T-helper 2 cell treated with Interferon-gamma antibody and Interleukin-4, amounts not matched to agents 5 μg/mL and 100 μg/mL, for 36 hours (primary cell): ENCODE measurements at places on chromosomes 5 and 9.

DNA sequence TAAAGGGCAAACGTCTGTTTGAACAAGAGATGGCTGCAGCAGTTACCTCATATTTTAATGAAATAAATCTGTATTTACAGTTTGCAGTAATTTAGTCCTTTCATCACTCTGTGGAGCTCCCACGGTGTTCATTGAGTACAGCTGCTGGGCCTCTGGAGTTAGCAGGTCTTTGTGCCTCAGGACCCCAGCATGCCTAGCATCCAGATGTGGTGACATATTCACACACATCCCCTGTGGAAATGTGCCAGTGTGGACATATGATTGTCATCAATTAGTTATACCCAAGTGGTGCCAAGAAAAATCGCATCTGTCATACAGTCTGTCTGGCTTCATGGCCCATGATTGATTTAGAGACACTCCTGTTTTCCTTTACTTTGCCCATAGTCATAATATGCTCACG is 77.3 kb downstream of the NNT start:
- no peak for DNase-seq
- peaks cover 6% of the 10 kb centered on the region for H3K4me1 ChIP-seq
- peaks cover 35% of the 10 kb centered on the region for H3K36me3 ChIP-seq
- no peaks in the 10 kb centered on the region for H3K27me3 ChIP-seq
- no peak overlapping the region for H3K4me3 ChIP-seq

- no peak for DNase-seq
- H3K36me3 ChIP-seq: no peaks in the 10 kb centered on the region
- H3K27me3 ChIP-seq: no peaks in the 10 kb centered on the region
- no peaks in the 10 kb centered on the region for H3K4me1 ChIP-seq
These were observed 360.5 kb downstream of the IRX2 start for GRCh38 chr5:2391021-2391420.

DNA sequence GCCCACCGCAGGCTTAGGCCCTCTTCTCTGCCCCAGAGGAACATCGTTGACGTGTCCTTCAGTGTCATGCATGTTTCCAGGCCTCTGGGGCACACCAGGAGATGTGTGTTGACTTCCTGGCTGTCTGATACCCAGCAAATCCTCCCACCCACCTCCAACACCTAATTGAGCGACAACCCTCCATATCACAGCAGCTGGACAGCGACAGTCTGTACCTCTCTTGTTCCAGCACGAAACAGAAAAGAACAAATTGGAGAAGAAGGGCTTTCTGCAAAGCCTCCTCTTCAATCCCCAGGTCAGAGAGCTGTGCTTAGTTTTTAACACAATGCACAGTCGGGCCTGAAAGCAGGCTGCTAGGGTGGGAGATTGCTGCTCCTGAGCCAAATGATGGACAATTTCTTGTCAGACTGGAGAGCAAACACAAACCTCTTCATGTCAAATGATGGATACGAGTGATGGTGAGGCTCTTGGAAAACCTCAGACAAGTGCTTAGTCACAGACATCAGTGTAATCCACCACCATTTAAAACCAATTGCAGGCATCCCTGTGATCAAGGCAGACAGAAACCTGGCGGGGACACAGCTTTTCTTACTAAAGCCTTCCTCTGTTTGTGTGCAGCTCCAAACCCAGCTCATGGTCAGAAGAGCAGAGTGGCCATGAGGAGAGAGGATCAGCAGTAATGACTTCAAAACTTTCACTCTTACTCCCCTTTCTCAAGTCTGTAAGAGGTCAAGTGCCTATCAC is 110.6 kb downstream of the EBF1 start:
- no peak overlapping the region for H3K27ac ChIP-seq
- H3K4me3 ChIP-seq: no peak overlapping the region
- no peak for DNase-seq
- H3K27me3 ChIP-seq: peaks cover 5% of the 10 kb centered on the region

DNA sequence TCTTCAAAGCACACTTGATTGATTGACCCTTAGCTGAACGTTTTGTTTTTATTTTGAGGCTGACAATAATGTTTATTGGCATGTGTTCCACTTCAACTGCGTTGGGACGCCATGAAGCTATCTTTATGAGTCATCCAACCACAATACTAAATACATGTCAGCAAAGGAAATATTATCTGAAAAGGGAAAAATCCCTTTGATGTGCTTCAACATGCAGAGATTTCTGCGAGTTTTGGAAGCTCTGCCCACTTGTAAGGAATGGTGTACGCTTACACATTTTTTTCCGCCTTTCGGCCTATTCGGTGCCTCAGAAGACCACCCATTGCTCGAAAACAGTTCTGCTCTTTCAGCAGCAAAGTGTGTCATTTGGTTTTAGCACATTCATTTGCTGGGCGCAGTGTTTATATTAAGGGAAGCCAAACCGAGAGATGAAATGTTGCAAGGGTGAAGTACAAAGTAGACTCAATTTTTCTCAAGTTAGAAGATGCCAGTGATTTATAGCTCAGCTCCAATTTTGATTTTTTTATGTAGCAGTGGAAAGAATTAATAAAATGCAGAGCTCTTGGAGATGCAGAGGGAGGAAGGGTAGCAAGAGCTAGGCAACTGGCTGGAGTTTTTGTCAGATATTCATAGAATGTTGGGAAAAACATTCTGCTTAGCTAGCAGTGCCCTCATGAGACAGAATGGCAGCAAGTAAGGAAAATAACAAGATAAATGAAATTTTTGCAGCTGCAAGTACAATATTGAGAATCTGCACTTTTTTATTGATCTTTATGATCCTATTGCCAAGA is 68.9 kb downstream of the PRDM6 start:
- H3K27ac ChIP-seq: no peak overlapping the region
- H3K27me3 ChIP-seq: peaks cover 13% of the 10 kb centered on the region
- no peaks in the 10 kb centered on the region for H3K36me3 ChIP-seq
- DNase-seq: no peak
- H3K4me1 ChIP-seq: no peaks in the 10 kb centered on the region

DNA sequence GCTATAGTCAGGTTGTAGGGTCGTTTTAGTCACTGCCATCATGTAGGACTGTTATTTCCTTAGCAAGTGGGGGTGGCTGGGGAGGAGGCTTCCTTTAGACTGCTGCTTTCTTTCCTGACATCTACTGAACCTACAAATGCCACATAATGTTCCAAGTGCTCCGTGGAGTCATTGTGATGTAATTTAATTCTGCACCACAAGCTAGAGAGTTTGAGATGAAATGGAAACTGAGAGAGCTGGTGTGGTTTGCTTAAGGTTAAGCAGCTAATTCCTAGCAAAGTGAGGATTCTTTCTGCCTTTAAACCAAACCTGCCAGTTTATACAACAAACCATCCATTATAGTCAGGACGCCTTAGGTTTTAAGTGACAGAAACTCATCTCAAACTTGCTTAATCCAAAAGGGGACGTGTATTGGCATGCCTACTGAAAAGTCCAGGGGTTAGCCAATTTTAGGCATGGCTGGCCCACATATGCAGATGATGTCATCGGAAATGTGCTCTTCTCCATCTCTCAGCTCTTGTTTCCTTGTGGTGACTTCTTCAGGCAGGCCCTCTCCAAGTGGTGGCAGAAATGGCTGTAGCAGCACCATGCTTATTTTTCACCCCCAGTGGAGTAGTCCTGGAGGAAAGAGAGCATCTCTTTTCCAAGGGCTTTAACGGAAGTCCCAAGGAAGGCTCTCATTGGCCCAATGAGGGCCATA is 30.5 kb downstream of the ZNF618 start:
- DNase-seq: no peak
- no peaks in the 10 kb centered on the region for H3K4me1 ChIP-seq
- no peak overlapping the region for H3K4me3 ChIP-seq
- no peaks in the 10 kb centered on the region for H3K36me3 ChIP-seq
- peaks cover 15% of the 10 kb centered on the region for H3K27me3 ChIP-seq

DNA sequence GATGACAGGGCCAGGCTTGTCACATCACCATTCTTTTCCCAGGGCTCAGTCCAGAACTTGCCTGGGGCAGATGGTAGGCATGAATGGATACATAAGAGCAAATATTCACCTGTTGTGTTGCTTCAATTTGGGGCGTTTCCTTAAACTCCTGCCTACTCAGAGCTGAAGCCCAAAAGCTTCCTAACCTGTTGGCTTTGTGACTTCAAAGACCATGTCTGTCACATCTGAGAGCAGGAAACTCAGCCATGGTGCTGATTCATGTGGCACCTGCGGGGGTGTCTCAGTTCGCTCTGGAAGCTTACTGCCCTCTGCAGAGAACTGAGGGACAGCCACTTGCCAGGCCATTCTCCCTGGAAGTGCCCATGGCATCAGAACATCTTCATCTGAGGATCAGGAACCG is 246.6 kb downstream of the HSPA4 start:
- peak; percentile 12 for DNase-seq
- H3K36me3 ChIP-seq: no peaks in the 10 kb centered on the region
- peaks cover 3% of the 10 kb centered on the region for H3K4me1 ChIP-seq

GRCh38 chr5:17403695-17404490 is 94.1 kb upstream of the TAF11L2 start:
- no peak overlapping the region for H3K27ac ChIP-seq
- H3K36me3 ChIP-seq: no peaks in the 10 kb centered on the region
- H3K4me1 ChIP-seq: no peaks in the 10 kb centered on the region

DNA sequence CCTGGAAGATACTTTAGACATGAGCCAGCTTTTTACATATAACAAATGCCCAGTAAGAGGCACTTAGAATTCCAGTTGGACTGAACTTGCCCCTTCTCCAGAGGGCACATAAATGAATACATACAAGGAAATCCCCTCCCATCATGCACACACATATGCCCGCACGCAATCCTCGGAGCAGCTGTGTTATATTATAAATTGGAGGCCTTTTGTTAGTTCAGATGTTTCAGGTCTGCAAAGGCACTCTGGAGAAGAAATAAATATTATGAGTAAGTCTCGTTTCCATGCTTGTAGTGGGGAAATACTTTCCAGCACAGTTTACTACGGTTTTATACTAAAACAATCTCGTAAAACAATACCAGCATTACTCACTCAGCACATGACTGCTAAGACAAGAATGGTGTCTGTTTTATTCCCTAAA is 17.6 kb upstream of the MUSK start:
- H3K27me3 ChIP-seq: no peaks in the 10 kb centered on the region
- no peak overlapping the region for H3K4me3 ChIP-seq

- peaks cover 5% of the 10 kb centered on the region for H3K27me3 ChIP-seq
- DNase-seq: no peak
- no peaks in the 10 kb centered on the region for H3K36me3 ChIP-seq
- H3K27ac ChIP-seq: no peak overlapping the region
These were observed 30.8 kb downstream of the CD14 start for GRCh38 chr5:140602147-140602546.

- no peak for DNase-seq
- H3K27me3 ChIP-seq: no peaks in the 10 kb centered on the region
- no peaks in the 10 kb centered on the region for H3K36me3 ChIP-seq
- no peak overlapping the region for H3K27ac ChIP-seq
- no peak overlapping the region for H3K4me3 ChIP-seq
These were observed 46.5 kb downstream of the ISOC1 start for GRCh38 chr5:129141078-129141477.

DNA sequence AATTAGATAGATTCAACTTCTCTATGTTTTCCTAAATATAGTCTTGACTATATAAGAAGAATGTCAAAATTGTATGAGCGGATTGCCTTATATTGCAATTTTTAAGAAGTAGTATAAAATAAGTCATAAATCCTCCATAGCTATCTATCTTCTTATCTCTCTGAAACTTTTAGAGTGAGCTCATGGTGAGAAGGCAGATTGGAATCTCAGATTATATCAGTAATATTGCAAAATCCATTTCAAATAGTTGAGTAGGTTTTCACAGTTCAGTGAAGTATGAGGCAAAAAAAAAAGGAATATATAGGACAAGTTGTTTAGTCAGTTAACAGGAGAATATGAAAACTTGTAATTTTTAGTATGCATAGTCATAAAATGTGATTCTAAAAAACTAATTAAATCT is 156.4 kb downstream of the FAM174A start:
- H3K27me3 ChIP-seq: peaks cover 9% of the 10 kb centered on the region
- peaks cover 14% of the 10 kb centered on the region for H3K4me1 ChIP-seq
- no peak for DNase-seq
